ENCODE measurements at places on chromosomes 1 and 21. TPM values are rescaled to one million over a fixed set of nuclear protein-coding genes. Genes with fewer than 3 reads are reported as not detected.

- peaks cover 4% of the 10 kb centered on the region for H3K36me3 ChIP-seq
- no peak overlapping the region for H3K4me3 ChIP-seq
- no peaks in the 10 kb centered on the region for H3K27me3 ChIP-seq
- peak; percentile 78 for DNase-seq
- H3K4me1 ChIP-seq = peaks cover 55% of the 10 kb centered on the region
Measured at GRCh38 chr1:119981986-119982815, 85.9 kb upstream of the ADAM30 start.

- H3K4me1 ChIP-seq = no peaks in the 10 kb centered on the region
- H3K27ac ChIP-seq = no peak overlapping the region
- H3K4me3 ChIP-seq = no peak overlapping the region
- H3K36me3 ChIP-seq = peaks cover 57% of the 10 kb centered on the region
Measured at GRCh38 chr21:46253610-46254124, 25.1 kb upstream of the LSS start.

DNA sequence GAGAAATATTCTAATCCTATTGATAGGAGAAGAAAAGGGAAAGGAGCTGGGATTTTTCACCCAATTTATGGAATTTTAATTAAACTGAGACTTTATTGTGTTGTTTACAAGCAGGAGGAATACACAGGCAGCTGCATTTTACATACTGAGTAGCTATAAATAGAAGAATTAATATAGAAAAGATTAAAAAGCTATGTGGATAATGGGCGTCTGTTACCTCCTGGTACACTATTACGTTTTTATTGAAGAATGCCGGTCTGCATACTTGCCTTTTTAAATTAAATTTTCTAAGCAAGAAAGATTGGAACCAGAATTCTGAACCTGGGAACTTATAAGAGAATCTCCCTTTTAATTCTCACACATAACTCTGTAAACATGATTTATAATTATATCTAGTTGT lies 52.1 kb upstream of the CACHD1 start:
- H3K4me3 ChIP-seq = no peak overlapping the region
- no peaks in the 10 kb centered on the region for H3K27me3 ChIP-seq
- no peak for DNase-seq
- H3K36me3 ChIP-seq = no peaks in the 10 kb centered on the region
- no peaks in the 10 kb centered on the region for H3K4me1 ChIP-seq

GRCh38 chr1:201488830-201489589 lies 17.9 kb downstream of the CSRP1 start:
- peaks cover 40% of the 10 kb centered on the region for H3K4me1 ChIP-seq
- peaks cover 60% of the 10 kb centered on the region for H3K36me3 ChIP-seq
- no peaks in the 10 kb centered on the region for H3K27me3 ChIP-seq
- H3K27ac ChIP-seq = peak overlapping the region; percentile 94

Gene CROCC
- total RNA-seq = 24.0 TPM

- DNase-seq = no peak
- no peak overlapping the region for H3K4me3 ChIP-seq
- no peaks in the 10 kb centered on the region for H3K27me3 ChIP-seq
- no peak overlapping the region for H3K27ac ChIP-seq
Measured at GRCh38 chr1:194568610-194569009, 1382.2 kb upstream of the B3GALT2 start.

DNA sequence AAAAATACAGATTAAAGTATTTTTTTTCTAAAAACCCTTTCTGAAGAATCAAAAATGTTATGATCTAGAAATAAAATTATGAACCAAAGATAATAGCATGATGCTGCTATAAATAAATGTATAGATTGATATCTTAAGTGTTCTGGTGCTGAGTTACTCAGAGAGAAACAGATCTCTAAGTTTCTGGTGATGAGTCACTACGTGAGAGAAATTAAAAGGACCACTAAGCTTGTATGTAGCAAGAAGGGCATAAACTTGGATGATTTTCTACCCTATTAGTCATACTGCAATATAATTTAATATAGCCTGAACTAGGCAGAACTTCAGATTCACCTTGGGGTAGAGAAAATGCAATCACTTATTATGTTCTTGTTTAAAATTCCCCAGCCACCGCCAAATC lies 514.8 kb downstream of the AMY1C start:
- H3K27ac ChIP-seq = no peak overlapping the region
- H3K4me3 ChIP-seq = no peak overlapping the region
- no peaks in the 10 kb centered on the region for H3K36me3 ChIP-seq
- no peaks in the 10 kb centered on the region for H3K4me1 ChIP-seq
- peak; percentile 1 for DNase-seq

GRCh38 chr21:34737115-34737514 lies 68.3 kb downstream of the CLIC6 start:
- H3K4me3 ChIP-seq = no peak overlapping the region
- no peaks in the 10 kb centered on the region for H3K27me3 ChIP-seq
- peaks cover 24% of the 10 kb centered on the region for H3K4me1 ChIP-seq
- H3K27ac ChIP-seq = peak overlapping the region; percentile 25
- DNase-seq = peak; percentile 27

- no peaks in the 10 kb centered on the region for H3K27me3 ChIP-seq
- DNase-seq = no peak
- no peak overlapping the region for H3K27ac ChIP-seq
Measured at GRCh38 chr1:53352561-53352960, 24.7 kb upstream of the LRP8 start.

Gene NUDT4B
- 24.0 TPM for total RNA-seq

Gene FAM72D
- total RNA-seq = 1.1 TPM

- DNase-seq = peak; percentile 94
- H3K4me1 ChIP-seq = peaks cover 61% of the 10 kb centered on the region
- H3K27ac ChIP-seq = peak within 1 kb of the TSS; percentile 99
- H3K36me3 ChIP-seq = no peaks in the 10 kb centered on the region
Measured at GRCh38 chr1:109619576-109620400, at the start of the genes AMPD2 and GNAT2. Gene AMPD2, plus strand, starts transcription at chr1:109619837. Its CDS starts 1,339 bp downstream, at chr1:109621176. Gene GNAT2, minus strand, starts transcription at chr1:109619616. Its CDS starts 6,746 bp downstream, at chr1:109612870.

DNA sequence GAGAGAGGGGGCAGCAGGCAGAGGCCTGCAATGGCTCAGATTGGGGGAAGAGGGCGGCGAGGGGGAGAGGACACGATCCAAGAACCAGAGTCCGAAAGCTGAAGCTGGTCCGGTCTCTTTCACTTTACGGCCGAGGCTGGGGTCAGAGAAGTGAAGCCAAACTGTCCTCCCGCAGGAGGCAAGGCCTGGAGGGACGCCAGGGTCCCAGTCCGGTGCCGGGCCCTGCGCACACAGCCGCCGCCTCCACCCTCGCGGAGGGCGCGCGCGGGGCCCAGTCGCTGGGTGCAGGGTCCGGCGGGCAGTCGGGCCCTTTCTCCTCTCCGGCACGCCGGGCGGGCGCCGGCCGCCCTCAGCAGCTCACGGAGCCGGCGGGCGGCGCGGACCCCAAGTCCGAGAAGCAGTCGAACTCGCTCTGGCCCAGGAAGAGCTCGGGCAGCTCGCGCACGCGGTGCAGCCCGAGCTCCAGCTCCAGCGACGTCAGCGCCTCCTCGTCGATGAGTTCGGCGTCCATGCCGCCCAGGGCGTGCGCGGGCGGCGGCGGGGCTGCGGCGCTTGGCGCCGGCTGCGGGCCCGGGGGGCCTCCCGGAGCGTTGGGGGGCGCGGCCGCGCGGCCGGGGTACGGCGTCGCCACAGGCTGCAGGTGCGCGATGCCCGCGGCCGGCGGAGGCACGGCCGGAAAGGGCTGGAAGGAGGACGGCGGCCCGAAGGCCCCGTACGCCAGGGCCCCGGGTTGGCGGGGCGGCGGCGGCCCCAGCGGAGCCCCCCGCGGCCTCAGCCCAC lies 749 bp downstream of the CITED4 start:
- H3K27ac ChIP-seq = no peak overlapping the region
- H3K4me1 ChIP-seq = no peaks in the 10 kb centered on the region
- H3K4me3 ChIP-seq = peak overlapping the region; percentile 69
- H3K36me3 ChIP-seq = no peaks in the 10 kb centered on the region
- DNase-seq = peak; percentile 75

DNA sequence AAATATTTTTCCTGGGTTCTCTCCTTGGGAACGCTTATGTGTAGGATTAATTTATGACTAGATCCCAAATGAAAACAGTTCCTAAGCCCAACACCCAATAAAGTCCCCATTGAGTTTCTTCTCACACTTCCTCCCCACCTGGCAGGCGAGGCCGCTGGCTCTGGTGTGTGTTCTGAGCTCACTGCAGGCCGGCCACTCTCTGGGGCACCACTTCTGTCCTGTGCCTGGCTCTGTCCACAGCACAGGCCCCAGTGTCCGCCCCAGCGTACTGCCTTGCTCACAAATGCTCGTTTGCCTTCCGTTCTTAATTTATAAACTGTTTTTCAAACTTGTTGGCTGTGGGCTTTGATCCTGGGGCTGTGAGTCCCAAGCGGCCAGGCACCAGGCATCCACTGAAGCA lies 90.6 kb downstream of the TLR5 start:
- no peaks in the 10 kb centered on the region for H3K4me1 ChIP-seq
- H3K27me3 ChIP-seq = peaks cover 29% of the 10 kb centered on the region
- no peaks in the 10 kb centered on the region for H3K36me3 ChIP-seq
- DNase-seq = no peak

Gene OR2T8
- total RNA-seq = not detected

GRCh38 chr1:54284781-54285529 lies 85.0 kb downstream of the MRPL37 start:
- no peaks in the 10 kb centered on the region for H3K27me3 ChIP-seq
- peaks cover 17% of the 10 kb centered on the region for H3K4me1 ChIP-seq

- no peak overlapping the region for H3K27ac ChIP-seq
- DNase-seq = no peak
- H3K27me3 ChIP-seq = no peaks in the 10 kb centered on the region
- peaks cover 14% of the 10 kb centered on the region for H3K4me1 ChIP-seq
- no peak overlapping the region for H3K4me3 ChIP-seq
- no peaks in the 10 kb centered on the region for H3K36me3 ChIP-seq
Measured at GRCh38 chr1:51255331-51255730, 19.3 kb downstream of the RNF11 start.
